Immature natural killer cell (primary cell): ENCODE measurements at places on chromosomes 5 and 9. TPM values are rescaled to one million over a fixed set of nuclear protein-coding genes. Genes with fewer than 3 reads are reported as not detected.

DNA sequence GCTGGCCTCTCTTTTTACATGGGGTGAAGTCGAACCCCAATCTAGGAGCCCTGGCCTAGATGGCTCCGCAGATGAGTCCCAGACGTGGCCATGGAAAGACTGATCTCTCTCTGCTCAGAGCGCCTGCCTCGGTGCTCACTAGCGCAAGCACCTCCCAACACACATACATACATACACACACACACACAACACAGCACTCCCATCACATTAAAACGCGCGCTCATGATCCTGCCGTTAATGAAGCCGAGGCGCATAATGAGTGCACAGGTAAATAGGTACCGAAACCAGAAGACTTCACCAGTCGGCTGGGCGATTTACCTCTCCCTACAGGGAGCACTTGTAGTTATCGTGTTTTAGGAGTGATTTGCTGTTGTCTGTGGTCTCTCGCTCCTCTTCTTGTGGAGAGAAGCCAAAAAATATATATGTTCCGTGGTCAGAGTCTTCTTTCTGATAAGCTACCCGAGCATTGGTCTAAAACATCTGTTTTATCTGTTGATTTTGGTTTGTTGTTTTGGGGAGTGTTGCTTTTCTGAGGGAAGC, 207.7 kb downstream of the MEF2C start:
- peak overlapping the region; percentile 18 for H3K27ac ChIP-seq
- H3K27me3 ChIP-seq, result peaks cover 67% of the 10 kb centered on the region
- H3K36me3 ChIP-seq, result no peaks in the 10 kb centered on the region

- DNase-seq, result no peak
- no peaks in the 10 kb centered on the region for H3K36me3 ChIP-seq
These were observed 372.8 kb downstream of the TMEM167A start for GRCh38 chr5:82704381-82704780.

GRCh38 chr5:178349625-178350353, 117.2 kb upstream of the PHYKPL start:
- no peaks in the 10 kb centered on the region for H3K36me3 ChIP-seq
- peaks cover 2% of the 10 kb centered on the region for H3K27me3 ChIP-seq
- DNase-seq, result no peak
- no peaks in the 10 kb centered on the region for H3K4me1 ChIP-seq
- H3K4me3 ChIP-seq, result no peak overlapping the region

GRCh38 chr5:61217214-61217613, 54.9 kb upstream of the SMIM15 start:
- peaks cover 4% of the 10 kb centered on the region for H3K27me3 ChIP-seq
- no peak overlapping the region for H3K27ac ChIP-seq
- no peak for DNase-seq
- no peaks in the 10 kb centered on the region for H3K36me3 ChIP-seq
- no peaks in the 10 kb centered on the region for H3K4me1 ChIP-seq

DNA sequence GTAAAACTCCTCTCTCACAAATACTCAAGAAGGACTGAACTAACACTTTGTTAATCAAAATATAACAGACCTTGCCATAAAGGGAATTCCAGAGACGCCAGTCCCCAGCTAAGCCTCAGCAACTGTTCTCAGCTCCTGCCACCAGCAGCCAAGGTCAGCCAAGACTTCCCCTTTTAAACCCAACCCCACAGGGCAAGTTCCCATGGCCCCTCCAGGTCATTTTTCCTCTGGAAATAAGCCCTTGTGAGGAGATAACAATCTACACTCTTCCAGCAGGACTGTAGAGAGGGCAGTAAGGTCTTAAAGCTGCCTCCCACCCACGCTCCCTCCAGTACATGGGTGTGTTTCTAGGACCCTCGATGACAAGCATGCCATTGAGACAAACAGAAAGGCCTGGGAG, 78.3 kb downstream of the DPYSL3 start:
- H3K36me3 ChIP-seq, result no peaks in the 10 kb centered on the region
- H3K27me3 ChIP-seq, result peaks cover 2% of the 10 kb centered on the region
- no peak overlapping the region for H3K4me3 ChIP-seq
- no peaks in the 10 kb centered on the region for H3K4me1 ChIP-seq
- DNase-seq, result no peak
- H3K27ac ChIP-seq, result no peak overlapping the region

Gene MYORG
- 0.69 TPM for polyA plus RNA-seq

Gene TMEM174
- polyA plus RNA-seq, result not detected
